ENCODE measurements at places on chromosomes 1 and 21.

- no peak for DNase-seq
These were observed 28.7 kb downstream of the LDLRAP1 start for GRCh38 chr1:25572107-25572506.

DNA sequence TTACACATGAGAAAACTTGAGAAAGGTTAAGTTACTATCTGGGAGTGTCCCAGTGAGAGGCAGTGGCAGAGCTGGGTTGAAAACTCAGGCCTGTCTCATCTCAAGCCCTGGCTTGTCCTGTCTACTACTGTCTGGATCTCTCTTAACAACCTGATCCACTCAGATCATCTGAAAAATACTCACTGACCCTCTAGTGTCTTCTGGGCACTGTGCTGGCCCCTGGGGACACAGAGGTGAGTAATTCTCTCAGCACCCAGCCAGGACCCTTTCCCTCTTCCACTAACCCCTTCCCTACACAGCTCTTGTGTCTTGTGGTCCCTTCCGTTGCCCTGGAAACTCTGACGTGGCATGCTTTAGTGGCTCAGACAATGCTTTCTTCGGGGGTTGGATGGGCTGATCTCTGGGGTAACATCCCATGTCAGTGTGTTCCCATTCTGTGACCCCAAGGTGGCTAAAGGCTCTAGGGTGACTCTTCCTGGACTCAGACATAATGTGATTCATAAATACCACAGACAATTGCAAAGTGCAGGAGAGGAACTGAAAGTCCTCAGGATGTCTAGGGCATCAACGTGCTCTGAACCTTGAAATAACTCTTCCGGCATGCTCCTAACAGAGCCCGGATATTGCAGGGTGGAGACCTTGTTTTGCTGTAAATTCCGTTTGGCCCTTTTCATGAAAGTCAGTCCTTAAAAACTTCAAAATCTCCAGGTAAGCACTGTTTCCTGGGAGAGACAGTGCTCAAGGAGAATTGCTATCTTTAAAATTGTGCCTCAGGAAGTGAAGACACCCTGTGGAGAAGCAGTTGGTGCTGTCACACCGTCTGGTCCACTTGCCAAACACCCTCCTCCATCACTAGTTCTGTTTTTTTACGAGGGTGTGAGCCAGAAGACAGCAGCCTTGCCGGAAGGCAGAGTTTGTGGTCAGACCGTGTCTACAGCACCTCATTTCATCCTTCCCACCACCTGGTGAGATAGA, 4.0 kb downstream of the SHISAL2A start:
- DNase-seq, result peak; percentile 64

DNA sequence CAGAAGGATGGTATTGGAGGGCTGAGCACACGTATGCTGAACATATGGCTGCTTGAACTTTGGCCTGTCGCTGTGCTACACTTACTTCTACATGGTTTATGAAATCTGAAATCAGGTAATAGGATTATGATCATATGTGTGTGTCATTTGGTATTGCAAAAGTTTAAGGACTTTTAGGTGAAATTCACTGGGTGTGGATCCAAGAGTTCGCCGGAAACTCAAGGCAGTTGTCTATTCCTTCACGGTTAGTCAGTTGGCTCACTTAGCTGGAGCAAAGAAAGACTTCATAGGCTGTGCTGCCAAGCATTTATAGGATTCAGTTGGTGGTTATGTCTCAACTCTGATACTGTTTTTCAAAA, 927 bp downstream of the UAP1 start:
- no peak for DNase-seq

DNA sequence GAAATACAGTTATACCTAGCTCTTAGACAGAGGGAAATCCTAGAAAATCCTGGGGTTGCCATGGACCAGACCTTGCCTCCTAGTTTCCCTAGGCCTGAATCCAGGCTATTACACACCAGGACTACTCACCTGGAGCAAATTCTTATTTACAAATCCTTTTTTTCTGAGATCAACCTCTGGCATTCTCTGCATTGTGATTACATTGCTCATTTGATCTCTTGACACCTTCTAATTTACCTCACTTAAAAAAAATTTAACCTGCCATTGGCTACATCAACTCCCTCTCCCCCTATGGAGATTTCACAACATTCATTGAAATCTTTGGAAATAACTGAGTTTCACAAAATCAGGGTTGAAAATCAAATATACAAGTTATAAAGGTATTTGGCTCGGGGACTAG, 2.9 kb upstream of the C1orf105 start:
- DNase-seq, result no peak

GRCh38 chr1:77039739-77040138, 172.5 kb downstream of the ST6GALNAC5 start:
- no peak for DNase-seq

All from activated naive CD4-positive, alpha-beta T cell treated with Interleukin-2 at 50 U/mL for 16 hours (primary cell).